ENCODE measurements at places on chromosomes 3 and 15.

- no peak for DNase-seq
Observed at GRCh38 chr3:114328345-114328744, 34.5 kb downstream of the TIGIT start.

GRCh38 chr3:114745322-114746240, 401.5 kb downstream of the ZBTB20 start:
- DNase-seq = no peak

DNA sequence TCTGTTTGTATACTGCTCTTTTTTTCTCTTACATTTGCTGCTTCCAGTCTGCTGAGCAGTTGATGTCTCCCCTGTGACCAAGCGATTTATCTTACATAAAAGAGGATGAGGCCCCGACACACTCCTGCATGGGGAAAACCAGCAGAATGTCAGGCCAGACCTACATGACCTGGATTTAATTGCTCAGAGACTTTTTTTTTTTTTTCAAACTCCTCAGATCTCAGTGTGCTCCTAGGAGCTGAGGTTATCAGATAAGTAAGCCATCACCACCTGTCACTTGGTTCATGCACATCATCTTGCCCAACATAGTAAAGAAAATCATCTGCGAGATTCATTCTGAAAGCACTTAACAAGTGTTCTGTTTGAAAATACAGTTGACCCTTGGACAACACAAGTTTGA, 163.1 kb downstream of the PLCL2 start:
- DNase-seq = peak; percentile 72

GRCh38 chr3:11088066-11088465, 66.2 kb upstream of the HRH1 start:
- DNase-seq = no peak

DNA sequence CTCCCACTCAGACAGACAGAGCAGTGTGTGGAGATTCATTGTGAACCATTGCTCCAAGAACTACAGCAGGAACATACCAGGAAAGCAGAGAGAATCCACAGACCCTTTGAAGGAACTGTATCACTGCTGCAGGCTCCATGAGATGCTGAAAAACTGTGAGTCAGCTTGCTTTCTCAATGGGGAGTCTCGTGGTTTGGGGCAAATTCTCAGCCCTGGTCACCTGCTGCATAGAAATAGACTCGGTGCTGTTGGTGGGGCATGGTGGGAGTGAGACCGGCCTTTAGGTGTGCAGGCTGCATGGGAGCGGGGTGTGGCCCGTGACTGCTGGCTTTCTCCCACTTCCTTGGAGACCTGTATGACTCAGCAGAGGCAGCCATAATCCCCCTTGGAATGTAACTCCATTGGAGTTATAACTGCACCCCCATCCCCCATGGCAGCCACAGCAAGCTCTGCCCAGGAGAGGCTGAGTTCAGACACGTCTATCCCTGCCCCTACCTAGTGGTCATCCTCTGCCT, 35.6 kb downstream of the ALCAM start:
- no peak for DNase-seq

GRCh38 chr3:193805448-193805847, 212.4 kb downstream of the OPA1 start:
- DNase-seq = no peak

GRCh38 chr3:9806688-9807589, 3.1 kb upstream of the TTLL3 start:
- peak; percentile 35 for DNase-seq

GRCh38 chr15:51075826-51076523, 18.7 kb downstream of the TNFAIP8L3 start:
- no peak for DNase-seq

GRCh38 chr3:100900671-100901335, 92.4 kb downstream of the ABI3BP start:
- DNase-seq = no peak

GRCh38 chr3:168088106-168088720, 7.5 kb downstream of the GOLIM4 start:
- DNase-seq = no peak

DNA sequence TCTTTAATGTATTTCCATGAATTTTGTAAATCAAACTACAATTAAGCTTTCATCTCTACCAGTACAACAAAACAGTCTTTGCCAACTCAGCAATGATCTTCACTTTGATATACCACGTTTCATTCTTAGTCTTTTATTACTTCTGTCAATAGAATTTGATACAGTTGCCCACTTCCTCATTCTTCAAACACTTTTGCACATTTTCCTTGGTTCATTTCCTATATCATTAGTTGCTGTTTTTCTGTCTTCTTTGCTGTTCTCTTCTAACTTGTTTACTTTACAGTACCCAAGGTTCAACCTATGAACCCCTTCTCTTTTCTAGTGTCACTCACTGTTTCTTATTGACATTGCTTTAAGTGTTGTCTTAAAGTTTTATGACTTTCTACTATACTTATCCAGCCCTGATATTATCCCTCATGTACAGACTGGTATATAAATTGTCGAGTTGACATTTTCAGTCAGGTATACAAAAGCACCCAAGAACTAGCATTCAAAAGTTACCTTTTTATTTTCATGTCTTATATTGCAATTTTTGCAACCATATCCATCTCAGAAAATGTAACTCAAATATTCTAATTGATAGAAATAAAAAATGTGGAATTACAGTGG, 903.1 kb downstream of the NSUN3 start:
- DNase-seq = no peak

Measured in eye (tissue), 1 donor.